ENCODE measurements at places on chromosomes 6 and 20. TPM values are rescaled to one million over a fixed set of nuclear protein-coding genes. Genes with fewer than 3 reads are reported as not detected.

DNA sequence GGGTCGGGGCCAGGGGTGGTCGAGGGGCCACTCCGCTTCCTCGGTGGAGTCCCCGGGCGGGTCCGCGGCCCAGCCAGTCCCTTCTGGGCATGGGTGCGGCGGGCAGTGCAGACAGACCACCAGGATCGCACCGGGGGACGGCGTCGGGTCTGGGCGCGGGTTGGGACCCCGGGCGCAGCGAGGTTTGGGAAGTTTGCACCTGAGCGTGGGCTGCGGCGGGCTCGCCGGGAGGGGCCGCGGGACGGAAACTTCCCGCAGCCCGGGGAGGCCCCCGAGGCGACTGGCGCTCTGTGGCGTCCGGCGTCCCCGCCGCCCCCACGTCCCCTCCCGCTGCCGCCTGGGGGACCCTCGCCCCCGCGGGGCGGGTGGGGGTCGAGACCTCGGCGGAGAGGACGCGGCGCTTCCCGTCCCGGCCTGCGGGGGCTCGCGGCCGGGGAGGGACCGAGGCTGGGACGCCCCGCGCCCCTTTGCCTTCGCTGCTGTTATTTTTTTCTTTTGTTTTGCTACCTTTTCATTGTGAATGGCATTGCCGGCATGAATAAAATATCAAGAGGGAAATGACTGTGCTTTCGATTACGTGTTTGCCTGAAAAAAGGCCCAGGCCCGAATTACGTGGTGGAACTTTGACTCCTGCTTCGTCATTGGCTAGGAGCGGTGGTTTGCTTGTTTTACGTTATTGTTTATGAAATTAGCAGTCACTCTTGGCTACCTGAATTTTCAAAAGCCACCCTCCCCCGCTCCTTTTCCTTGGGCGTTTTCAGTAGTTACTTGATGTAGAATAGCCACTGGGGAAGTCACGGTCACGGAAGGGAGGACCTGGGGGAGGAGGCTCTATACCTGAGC lies 703 bp downstream of the SNX9 start:
- H3K4me3 ChIP-seq, result peak overlapping the region; percentile 96
- no peaks in the 10 kb centered on the region for H3K27me3 ChIP-seq
- no peaks in the 10 kb centered on the region for H3K36me3 ChIP-seq

GRCh38 chr6:107144014-107144413 lies 28.7 kb upstream of the BEND3 start:
- H3K36me3 ChIP-seq, result no peaks in the 10 kb centered on the region
- no peaks in the 10 kb centered on the region for H3K27me3 ChIP-seq
- H3K27ac ChIP-seq, result no peak overlapping the region

LY6G6F gene
- total RNA-seq, result 1.5 TPM

MDFI gene
- total RNA-seq, result not detected

PDE7B gene
- 0.25 TPM for total RNA-seq

GRCh38 chr6:44629636-44630035 lies 242.1 kb downstream of the CDC5L start:
- peaks cover 5% of the 10 kb centered on the region for H3K27me3 ChIP-seq
- no peak overlapping the region for H3K27ac ChIP-seq
- no peak for DNase-seq
- no peaks in the 10 kb centered on the region for H3K36me3 ChIP-seq

- peak overlapping the region; percentile 96 for H3K4me3 ChIP-seq
- H3K36me3 ChIP-seq, result peaks cover 6% of the 10 kb centered on the region
- H3K27me3 ChIP-seq, result no peaks in the 10 kb centered on the region
Observed at GRCh38 chr6:34888514-34888856, 570 bp upstream of the ANKS1A start.

GRCh38 chr6:63571361-63572043 lies 778 bp upstream of the LOC128125822 start:
- no peak for DNase-seq
- peaks cover 28% of the 10 kb centered on the region for H3K4me1 ChIP-seq
- H3K4me3 ChIP-seq, result peak overlapping the region; percentile 93

GRCh38 chr6:106146852-106147351 lies 60.8 kb downstream of the PRDM1 start:
- DNase-seq, result no peak
- peaks cover 39% of the 10 kb centered on the region for H3K4me1 ChIP-seq
- no peak overlapping the region for H3K4me3 ChIP-seq
- H3K27me3 ChIP-seq, result no peaks in the 10 kb centered on the region
- H3K27ac ChIP-seq, result no peak overlapping the region

- DNase-seq, result no peak
- no peaks in the 10 kb centered on the region for H3K4me1 ChIP-seq
- no peaks in the 10 kb centered on the region for H3K27me3 ChIP-seq
Observed at GRCh38 chr20:3307078-3307477, 68.1 kb upstream of the SLC4A11 start.

VAPB gene
- total RNA-seq, result 25.7 TPM

- no peaks in the 10 kb centered on the region for H3K27me3 ChIP-seq
- no peak overlapping the region for H3K4me3 ChIP-seq
- H3K36me3 ChIP-seq, result no peaks in the 10 kb centered on the region
- H3K27ac ChIP-seq, result no peak overlapping the region
Observed at GRCh38 chr6:164827537-164827936, 481.9 kb downstream of the C6orf118 start.

GPR63 gene
- total RNA-seq, result 0.10 TPM

TRAPPC3L gene
- 0.37 TPM for total RNA-seq

BTNL2 gene
- total RNA-seq, result not detected

- H3K36me3 ChIP-seq, result no peaks in the 10 kb centered on the region
- H3K27me3 ChIP-seq, result no peaks in the 10 kb centered on the region
Observed at GRCh38 chr20:54491506-54491905, 16.1 kb downstream of the DOK5 start.

DNA sequence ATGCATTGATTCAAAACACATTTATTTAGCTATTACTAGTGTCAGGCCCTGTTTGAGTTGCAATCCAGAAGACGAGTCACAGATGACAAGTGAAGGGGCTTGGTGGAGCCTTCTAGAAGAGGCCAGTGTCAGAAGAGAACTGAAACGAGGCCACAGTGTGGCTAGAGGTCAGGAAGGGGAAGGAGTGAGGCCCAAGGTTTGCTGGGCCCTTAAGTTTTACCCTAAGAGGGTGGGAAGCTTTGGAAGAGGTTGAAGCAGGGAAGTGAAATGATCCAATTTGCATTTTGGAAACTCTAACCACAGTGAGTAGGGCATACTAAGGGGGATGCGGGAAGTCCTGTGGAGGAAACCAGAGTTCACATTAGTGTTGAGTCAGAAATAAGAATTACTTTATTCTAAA lies 25.0 kb downstream of the TTK start:
- DNase-seq, result no peak
- H3K27ac ChIP-seq, result no peak overlapping the region
- H3K4me1 ChIP-seq, result no peaks in the 10 kb centered on the region
- H3K4me3 ChIP-seq, result no peak overlapping the region
- peaks cover 2% of the 10 kb centered on the region for H3K36me3 ChIP-seq

- no peaks in the 10 kb centered on the region for H3K4me1 ChIP-seq
- H3K36me3 ChIP-seq, result no peaks in the 10 kb centered on the region
- no peak for DNase-seq
- H3K27ac ChIP-seq, result no peak overlapping the region
Observed at GRCh38 chr6:9504191-9504590, 910.7 kb downstream of the TFAP2A start.

- peaks cover 4% of the 10 kb centered on the region for H3K4me1 ChIP-seq
- H3K27me3 ChIP-seq, result peaks cover 14% of the 10 kb centered on the region
- no peak overlapping the region for H3K4me3 ChIP-seq
- no peak overlapping the region for H3K27ac ChIP-seq
- no peak for DNase-seq
Observed at GRCh38 chr6:53487080-53487479, 57.8 kb downstream of the GCLC start.

DNA sequence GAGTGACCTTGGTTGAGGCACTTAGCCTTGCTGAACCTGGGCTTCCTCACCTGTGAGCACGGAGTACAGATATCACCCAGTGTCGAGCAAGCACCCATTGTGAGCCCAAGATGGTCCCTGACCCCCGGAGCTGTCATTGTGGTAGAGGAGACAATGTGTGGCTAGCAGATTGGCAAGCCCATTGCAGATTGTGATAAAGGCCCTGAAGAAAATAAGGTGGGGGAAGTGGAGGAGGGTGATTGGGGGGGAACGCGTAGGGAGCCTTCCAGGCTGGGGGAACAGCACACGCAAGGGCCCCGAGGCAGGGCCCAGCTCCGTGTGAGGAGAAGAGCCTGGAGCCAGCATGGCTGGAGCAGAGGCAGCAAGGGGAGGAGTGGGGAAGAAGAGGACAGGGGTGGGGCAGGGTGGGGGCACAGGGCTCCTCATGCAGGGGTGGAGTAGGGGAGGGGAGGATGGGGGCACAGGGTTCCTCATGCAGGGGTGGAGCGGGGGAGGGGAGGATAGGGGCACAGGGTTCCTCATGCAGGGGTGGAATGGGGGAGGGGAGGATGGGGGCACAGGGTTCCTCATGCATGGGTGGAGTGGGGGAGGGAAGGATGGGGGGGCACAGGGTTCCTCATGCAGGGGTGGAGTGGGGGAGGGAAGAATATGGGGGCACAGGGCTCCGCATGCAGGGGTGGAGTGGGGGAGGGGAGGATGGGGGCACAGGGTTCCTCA lies 7.0 kb downstream of the CEBPB start:
- H3K27ac ChIP-seq, result no peak overlapping the region
- no peaks in the 10 kb centered on the region for H3K27me3 ChIP-seq
- peaks cover 17% of the 10 kb centered on the region for H3K4me1 ChIP-seq
- H3K36me3 ChIP-seq, result no peaks in the 10 kb centered on the region
- H3K4me3 ChIP-seq, result no peak overlapping the region

GRCh38 chr6:15941168-15941567 lies 187.7 kb upstream of the MYLIP start:
- H3K36me3 ChIP-seq, result no peaks in the 10 kb centered on the region
- H3K27me3 ChIP-seq, result no peaks in the 10 kb centered on the region
- H3K4me1 ChIP-seq, result no peaks in the 10 kb centered on the region
- DNase-seq, result no peak

GRCh38 chr20:22353586-22353985 lies 230.8 kb downstream of the FOXA2 start:
- H3K4me3 ChIP-seq, result no peak overlapping the region
- no peaks in the 10 kb centered on the region for H3K36me3 ChIP-seq
- H3K27ac ChIP-seq, result no peak overlapping the region
- H3K27me3 ChIP-seq, result no peaks in the 10 kb centered on the region

FRK gene
- total RNA-seq, result not detected

CLIC5 gene
- 4.7 TPM for total RNA-seq

GRCh38 chr6:56151609-56152224 lies 95.7 kb downstream of the COL21A1 start:
- no peaks in the 10 kb centered on the region for H3K27me3 ChIP-seq
- no peak overlapping the region for H3K4me3 ChIP-seq
- DNase-seq, result no peak
- H3K36me3 ChIP-seq, result no peaks in the 10 kb centered on the region

GRCh38 chr6:142945446-142946180 lies 637 bp upstream of the HIVEP2 start:
- peak; percentile 66 for DNase-seq
- peaks cover 41% of the 10 kb centered on the region for H3K4me1 ChIP-seq
- H3K36me3 ChIP-seq, result no peaks in the 10 kb centered on the region
